ENCODE measurements at places on chromosomes 16 and 17.

GRCh38 chr17:67168496-67168895 lies 76.5 kb downstream of the HELZ start:
- no peak for DNase-seq

DNA sequence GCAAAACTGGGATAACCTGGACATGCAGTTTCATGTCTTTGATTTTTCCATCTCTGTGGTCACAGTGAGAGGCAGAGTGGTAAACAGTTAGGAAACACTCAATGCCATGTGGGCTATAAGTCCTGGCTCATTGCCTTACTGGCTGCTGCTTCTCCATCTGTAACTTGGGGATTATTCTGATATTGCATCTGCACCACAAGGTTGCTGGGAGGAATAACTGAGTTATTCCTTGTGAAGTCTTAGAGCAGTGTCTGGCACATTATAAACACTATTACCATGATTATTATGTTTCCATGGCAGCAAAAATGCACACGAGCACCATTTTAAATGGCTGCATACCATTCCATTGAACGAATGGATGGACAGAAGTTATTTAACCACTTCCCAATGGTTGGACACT lies 111.7 kb upstream of the CDH5 start:
- no peak for DNase-seq

DNA sequence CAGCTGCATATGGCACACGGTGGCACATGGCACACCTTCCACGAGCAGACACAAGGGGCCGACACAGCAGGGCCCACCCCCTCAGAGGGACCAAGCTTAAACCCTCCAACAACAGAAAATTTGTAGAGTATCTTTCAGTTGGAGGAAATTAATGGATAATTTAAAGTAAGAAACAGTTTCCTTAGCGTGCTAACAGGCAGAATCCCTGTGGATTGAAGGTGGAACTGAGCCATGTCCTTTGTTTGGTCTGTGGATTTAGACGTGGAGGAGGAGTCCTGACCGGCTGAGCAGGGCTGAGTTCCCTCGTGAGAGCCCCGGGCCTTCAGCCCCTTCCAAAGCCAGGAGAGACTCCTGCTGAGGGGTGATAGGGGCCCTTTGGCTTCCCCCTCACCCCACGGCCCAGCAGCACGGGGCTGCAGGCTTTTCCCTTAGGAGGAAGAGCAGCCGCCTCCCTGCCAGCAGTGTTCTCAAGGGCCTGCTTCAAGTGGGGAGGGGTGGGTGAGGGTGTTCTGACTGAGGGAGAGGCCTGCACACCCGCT lies 1.4 kb upstream of the CYB561 start:
- DNase-seq = no peak

DNA sequence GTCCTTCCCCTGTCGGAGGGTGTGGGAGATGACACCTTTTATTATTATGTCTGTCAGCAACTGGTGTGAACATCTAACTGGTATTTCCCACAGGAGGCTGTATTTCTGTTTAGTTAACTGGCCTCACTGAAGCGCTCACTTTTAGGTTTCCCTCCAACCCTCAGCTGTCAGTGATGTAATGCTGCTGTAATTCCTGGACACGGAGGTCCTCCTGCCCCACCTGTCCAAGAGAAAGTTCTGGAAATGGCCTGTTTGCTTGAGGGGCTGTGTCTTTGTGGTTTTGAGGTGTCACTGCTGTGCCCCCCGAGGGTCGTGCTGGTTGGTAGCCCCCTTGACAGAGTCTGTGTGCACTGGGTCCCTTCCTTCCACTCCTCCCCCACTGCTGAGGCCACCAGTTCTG lies 11.5 kb downstream of the KCNJ12 start:
- DNase-seq = no peak

DNA sequence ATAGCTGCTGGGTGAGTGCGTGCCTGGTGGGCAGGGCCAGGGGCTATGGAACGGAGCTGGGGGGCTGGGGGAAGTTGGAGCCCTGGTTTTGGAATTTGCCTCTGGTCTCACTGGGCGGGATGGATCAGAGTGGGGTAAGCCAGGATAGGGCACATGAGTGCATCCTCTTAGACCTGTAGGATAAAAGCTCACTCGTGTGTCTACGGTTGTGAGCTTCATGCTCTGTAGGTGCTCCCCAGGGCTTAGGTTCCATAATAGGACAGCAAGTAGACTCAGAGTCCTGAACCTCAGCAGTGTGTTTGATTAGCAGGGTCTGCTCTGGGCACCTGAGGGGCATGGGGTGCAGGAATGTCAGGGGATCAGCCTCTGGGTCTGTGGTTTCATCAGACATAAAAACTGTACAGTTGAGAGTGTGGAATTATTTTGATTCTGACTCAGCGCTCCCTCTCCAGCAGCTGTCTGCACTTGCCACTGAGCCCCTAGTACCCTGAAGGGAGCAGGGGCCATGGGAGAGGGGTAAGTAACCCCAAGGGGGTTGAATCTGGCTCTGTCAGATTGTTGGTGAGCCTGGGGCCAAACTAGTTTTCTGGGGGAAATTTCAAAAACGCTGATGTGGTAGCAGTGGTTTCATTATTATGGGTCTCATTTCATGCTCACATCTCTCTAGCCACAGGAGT lies 84.2 kb upstream of the LGALS9 start:
- no peak for DNase-seq

DNA sequence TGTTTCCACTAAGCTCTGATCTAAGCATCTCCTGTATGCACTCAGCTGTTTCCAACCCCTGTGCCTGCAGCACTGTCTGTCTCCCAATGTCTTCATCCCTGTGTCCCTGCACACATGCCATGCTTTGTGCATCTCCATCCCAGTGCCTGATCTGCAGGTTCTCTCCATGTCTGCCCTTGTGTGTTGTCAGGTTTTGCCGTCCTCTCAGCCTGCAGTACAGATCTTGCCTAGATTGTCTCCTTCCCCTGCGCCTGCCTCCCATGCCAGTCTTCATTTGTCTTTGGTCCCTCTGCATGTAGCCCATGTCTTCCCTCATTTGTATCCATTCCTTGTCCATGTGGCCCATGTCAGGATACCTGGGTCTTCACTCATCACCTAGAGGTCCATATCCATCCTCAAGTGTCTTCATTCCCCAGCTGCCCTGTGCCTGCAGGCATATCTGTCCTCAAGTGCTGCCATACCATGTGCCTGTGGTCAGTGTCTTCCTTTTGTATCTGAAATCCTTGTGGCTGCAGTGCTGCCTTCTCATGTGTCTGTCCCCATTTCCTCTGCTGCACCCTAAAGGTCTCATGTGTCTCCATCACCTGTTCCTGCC lies 71.5 kb downstream of the TNFRSF13B start:
- DNase-seq = no peak

DNA sequence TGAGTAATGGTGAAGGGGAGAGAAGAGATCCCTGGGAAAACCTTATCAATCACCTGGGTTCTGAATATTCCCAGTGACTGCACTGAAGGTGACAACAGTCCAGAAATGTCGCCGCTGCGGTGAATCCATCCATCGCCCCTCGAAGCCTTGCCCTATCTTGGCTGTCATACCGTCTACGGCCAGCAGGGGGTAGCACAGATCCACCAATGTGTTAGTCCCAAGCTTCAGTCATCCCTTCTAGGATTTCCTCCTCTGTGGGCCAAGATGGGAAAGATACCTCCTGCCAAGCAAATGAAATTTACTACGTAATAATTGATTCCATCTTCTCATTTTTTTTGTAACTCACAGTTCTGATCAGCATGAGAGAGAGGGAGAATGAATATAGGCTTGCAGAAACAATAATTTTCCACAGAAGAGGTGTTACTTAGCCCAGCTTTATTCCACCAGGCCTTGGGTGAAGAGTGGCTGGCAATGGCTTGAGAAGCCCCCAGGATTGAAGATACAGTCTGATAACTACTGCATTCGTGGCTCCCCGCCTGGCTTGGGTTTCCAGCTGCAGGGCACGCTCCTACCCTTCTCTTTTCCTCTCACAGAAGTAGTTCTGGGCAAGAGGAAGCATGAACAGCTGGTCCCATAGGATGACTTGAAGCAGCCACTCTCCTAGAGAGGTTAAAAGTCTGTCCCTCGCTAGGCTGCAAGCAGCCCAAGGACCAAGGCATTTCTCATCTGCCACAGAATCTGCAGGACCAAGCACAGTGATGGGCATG lies 2.6 kb upstream of the FMNL1 start:
- peak; percentile 90 for DNase-seq

GRCh38 chr17:63434951-63435571 lies 11.0 kb downstream of the CYB561 start:
- no peak for DNase-seq

DNA sequence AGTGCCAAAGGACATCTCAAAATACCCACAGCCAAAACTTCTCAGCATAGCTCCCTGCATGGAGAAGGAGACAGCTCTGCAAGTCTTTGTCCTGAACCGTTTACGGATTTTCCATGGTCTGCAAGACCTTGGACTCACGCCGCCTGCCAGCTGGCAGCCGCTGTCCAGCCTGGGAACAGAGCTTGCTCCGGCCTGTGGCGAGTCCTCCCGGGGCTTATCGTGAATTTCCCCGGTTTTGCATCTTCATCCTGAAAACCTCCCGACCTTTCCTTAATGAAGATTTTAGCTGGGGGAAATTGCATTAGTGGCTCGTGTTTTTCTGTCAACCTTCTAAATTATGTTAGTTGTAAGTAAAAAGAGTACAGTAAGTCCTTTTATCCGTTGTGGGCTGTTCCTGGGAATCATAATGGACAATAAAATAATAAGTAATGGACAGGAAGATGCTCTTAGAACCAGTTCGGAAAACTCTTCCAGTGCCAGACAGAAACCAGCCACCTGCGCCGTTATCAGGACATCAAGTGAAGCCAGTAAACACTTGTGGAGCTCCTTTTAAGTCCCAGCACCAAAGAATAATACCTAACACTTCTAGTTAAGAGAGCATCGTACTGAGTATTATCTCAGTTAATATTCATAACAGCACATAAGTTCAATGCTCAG lies 112.4 kb upstream of the NOL11 start:
- DNase-seq = no peak

DNA sequence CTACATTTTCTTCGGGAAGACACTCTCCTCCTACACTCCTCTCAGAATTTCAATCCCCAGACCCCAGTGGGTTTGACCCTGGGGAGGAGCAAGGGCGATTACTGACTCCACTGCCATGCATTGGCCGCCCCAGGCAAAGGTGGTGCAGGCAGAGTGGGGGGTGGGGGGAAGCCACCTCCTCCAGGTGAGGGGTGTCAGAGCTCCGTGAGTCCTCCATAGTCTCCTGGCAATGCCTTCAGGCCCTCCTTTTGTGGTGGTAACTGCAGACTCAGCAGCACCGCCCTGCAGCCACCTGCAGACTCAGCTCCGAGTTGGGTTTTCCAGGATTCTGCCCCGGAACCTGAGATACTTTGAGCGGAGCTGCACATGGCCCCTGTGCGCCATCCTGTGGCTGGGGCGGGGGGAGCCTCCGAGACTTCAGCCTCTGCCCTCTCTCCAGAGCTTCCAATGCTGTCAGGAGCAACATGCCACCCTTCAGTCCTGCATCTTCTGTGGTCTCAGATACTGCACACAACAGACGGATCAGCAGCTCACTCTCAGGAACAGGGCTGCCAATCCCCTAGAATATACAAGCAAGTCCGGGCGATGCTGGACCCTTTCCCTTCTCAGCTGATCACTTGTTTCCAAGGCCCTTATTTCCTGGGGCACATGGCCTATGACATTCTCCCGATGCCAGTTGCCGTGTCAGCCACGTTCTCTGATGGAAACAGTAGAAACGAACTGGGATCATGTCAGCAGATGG lies 2.4 kb upstream of the SLC47A2 start:
- DNase-seq = no peak

GRCh38 chr17:61047515-61047914 lies 352.1 kb upstream of the TBX2 start:
- DNase-seq = no peak

DNA sequence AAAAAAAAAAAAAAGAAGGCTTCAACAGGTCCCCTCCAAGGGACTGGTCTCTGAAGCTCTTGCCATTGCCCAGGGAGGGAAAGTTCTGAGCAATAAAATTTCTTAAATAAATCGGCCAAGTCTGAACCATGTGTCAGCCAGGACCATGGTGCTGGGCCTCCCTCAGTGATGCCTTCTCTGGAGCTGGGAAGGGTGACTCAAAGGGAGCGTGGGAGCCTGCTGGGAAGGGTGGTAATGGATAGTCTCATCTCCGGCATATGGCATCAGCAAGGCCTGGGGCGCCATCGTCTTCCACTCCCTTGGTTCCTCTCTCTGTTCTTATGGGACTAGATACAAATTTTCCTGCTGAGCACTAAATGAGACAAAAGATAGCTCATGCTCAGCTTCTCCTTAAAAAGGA lies 2.3 kb downstream of the VKORC1 start:
- no peak for DNase-seq

GRCh38 chr17:65572186-65572580 lies 10.7 kb upstream of the AXIN2 start:
- no peak for DNase-seq

- DNase-seq = no peak
Measured at GRCh38 chr17:72529386-72529785, 408.6 kb downstream of the SOX9 start.

Measured in stimulated activated CD4-positive, alpha-beta T cell treated with anti-CD3 and anti-CD28 coated beads, Interleukin-2, amount 100 ng/mL, for 48 hours (primary cell).